ENCODE measurements at places on chromosomes 11 and 22. TPM values are rescaled to one million over a fixed set of nuclear protein-coding genes. Genes with fewer than 3 reads are reported as not detected.

DNA sequence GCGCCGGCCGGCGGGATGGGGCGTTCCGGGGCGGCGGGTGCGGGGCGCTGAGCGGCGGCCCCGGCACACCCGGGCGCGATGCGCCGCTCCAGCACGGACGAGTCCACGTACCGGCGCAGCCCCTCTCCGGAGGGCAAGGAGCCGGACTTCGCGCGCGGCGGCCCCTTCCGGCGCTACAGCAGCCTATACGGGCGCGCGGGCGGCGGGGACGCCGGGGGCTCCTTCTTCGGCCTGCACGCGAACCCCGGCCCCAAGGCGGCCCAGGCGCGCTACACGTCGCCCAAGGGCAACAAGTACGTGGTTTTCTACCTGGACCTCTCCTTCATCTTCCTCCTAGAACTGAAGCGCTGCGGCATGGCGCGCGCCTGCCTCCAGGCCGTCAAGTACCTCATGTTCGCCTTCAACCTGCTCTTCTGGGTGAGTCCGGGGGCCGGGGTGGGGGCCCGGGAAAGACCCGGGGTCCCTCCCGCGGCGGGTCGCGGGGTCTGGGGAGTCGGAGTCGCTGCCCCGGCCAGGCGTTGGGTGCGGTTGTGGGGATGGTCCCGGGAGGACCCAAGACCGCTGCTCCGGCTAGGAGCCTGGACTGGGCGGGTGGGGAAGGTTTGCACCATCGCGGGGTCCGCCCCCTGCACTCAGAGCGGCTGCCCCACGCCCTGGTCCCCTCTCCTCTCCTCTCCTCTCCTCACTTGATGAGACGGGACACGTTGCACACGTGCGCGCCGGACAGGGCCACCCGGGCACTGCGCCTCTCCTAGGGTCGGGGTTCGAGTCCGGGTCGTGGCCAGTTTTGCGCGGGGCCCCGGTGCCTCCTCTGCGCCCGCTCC is 7.5 kb downstream of the TSPAN4 start:
- DNase-seq: no peak

CRYBB1 gene
- 0.52 TPM for total RNA-seq

GRCh38 chr11:22792497-22792896 is 37.1 kb downstream of the SVIP start:
- no peak for DNase-seq

- no peak for DNase-seq
These were observed 40.2 kb downstream of the PANX1 start for GRCh38 chr11:94168882-94169281.

DNA sequence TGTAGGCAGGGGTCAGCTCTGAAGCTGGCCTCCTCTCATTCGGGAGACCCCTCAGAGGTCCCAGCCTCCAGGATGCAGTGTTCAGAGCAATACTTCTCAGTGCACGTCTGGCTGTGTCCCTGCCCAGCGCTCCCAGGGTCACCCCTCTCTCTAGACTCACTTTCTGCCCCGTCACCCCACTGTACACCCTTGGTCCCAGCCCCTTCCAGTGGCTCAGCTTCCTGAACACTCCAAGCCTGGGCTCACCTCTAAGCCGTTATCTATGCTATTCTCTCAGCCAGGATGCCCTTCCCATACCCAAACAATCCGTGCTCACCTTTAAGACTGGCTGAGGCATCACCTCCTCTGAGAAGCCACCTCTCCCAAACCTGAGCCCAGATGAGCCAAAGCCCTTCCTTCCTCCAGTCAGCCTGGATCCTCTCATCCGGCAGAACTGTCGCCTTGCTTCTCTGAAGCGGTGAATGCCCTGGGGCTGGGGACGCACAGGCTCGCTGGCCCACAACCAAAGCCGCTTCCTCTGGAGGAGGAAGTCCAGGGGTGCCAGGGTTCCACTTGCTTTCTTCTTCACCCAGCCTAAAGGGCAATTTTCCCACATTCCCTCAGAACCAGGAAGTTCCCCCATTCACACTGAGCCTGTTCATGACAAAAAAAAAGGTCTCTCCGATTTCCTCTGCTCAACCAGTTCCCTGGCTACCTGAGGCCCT is 13.7 kb upstream of the CDKN1C start:
- DNase-seq: peak; percentile 63

MYO18B gene
- total RNA-seq: not detected

DNA sequence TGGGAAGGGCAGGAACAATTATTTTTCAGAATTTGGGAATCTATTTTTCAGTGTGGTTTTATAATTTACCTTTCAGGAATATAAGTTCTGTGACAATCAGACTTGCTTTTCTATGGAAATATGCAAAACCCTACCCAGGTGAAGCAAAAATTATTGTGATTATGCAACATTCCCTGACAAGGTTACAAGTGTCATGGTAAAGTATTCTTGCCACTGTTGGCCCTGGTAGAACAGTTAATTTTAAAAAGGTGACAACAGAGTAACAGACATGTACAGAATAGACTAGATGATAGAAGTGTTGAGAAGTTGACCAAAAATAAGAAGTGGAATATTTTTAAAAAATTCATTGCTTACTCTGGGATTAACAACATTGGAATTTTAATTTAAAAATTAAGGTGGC is 29.2 kb downstream of the TRAF6 start:
- DNase-seq: no peak

MUC5AC gene
- 1.8 TPM for total RNA-seq

GRCh38 chr11:82898241-82898640 is 2.0 kb downstream of the PRCP start:
- no peak for DNase-seq

DNA sequence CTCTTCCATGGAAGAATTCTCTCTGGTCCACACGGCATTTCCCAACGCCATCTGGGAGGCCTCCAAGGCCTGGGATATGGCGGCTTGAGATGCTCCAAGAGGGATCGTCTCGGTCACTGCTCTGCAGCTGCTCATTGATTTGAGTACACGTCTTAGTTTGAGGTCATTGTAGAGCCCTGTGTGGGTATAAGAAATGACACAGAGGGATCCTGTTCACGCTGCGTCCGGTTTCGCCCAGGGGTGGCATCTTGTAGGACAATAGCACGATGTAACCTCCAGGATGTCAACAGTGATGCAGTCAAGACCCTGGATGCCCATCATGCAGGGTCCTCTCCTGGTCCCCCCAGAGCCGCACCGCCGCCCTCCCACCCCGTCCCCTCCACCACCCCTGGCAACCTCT is 564.6 kb downstream of the BRD1 start:
- no peak for DNase-seq
